ENCODE measurements at places on chromosomes 7 and 10.

DNA sequence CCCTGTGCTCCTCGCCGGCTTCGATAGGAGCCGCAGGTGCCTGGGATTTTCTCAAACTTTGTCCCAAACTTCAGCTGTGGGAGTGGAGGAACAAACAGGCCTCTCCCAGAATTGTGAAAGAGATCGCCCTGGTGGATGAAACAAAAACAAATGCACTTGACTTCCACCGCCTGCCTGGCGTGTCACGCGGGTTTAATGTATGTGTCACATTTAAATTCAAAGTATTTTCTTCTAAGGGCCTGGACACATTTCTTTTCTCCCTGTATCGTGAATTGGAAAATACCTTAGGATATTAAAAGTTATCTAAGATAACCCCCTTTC, 694 bp upstream of the WASL start:
- peak; percentile 88 for DNase-seq

GRCh38 chr7:114334989-114335388, 79.6 kb upstream of the FOXP2 start:
- DNase-seq = no peak

- DNase-seq = peak; percentile 82
Measured at GRCh38 chr7:138981332-138982203, at the start of gene KIAA1549. Gene KIAA1549, minus strand, starts transcription at chr7:138981389. Its CDS starts 120 bp downstream, at chr7:138981269.

- DNase-seq = no peak
Measured at GRCh38 chr10:75606203-75606779, 174.9 kb downstream of the LRMDA start.
